Melanocyte of skin (primary cell): ENCODE measurements at places on chromosomes 1 and 21. TPM values are rescaled to one million over a fixed set of nuclear protein-coding genes. Genes with fewer than 3 reads are reported as not detected.

Gene HLX
- total RNA-seq, result 0.15 TPM in 1 of 2 replicates, not detected in the other

Gene ILDR2
- 1.1 TPM in 1 of 2 replicates, not detected in the other for total RNA-seq

Gene CDA
- not detected in 2 replicates for total RNA-seq

Gene RHD
- 0.34 TPM in 1 of 2 replicates, not detected in the other for total RNA-seq
